ENCODE measurements at places on chromosomes 11 and 22. TPM values are rescaled to one million over a fixed set of nuclear protein-coding genes. Genes with fewer than 3 reads are reported as not detected.

The APOA4 gene
- not detected for total RNA-seq

The DNAJB7 gene
- not detected for total RNA-seq

The TEX12 gene
- not detected for total RNA-seq

The CDON gene
- total RNA-seq, result 1.6 TPM

The KRTAP5-2 gene
- not detected for total RNA-seq

The THY1 gene
- total RNA-seq, result 14.7 TPM

The MICAL3 gene
- 27.4 TPM for total RNA-seq

The ANAPC15 gene
- total RNA-seq, result 79.5 TPM

The VWA5A gene
- total RNA-seq, result 0.13 TPM

The IZUMO1R gene
- not detected for total RNA-seq

The GVQW3 gene
- total RNA-seq, result 0.94 TPM

The CLCF1 gene
- 32.5 TPM for total RNA-seq

The POLR2L gene
- 742 TPM for total RNA-seq

The KCNE3 gene
- total RNA-seq, result not detected

The TRPT1 gene
- total RNA-seq, result 21.6 TPM

The KIRREL3 gene
- 9.2 TPM for total RNA-seq

The TMPRSS4 gene
- 0.07 TPM for total RNA-seq

The TOLLIP gene
- 46.1 TPM for total RNA-seq

The GUCY1A2 gene
- total RNA-seq, result 0.05 TPM

The SPECC1L gene
- total RNA-seq, result 19.1 TPM

The APOL4 gene
- 0.14 TPM for total RNA-seq

The MRGPRF gene
- 0.06 TPM for total RNA-seq

The LZTR1 gene
- 21.4 TPM for total RNA-seq

The TMEM132A gene
- total RNA-seq, result 121 TPM

The BCO2 gene
- total RNA-seq, result 1.1 TPM

The POU2F3 gene
- not detected for total RNA-seq

Data from A549 treated with dexamethasone at 1 μM for 4 hours (cell line).